ENCODE measurements at places on chromosomes 1 and 21.

- DNase-seq, result peak; percentile 65
Measured at GRCh38 chr1:94113589-94114226, 7.2 kb downstream of the ABCA4 start.

GRCh38 chr1:94153133-94153532, 32.2 kb upstream of the ABCA4 start:
- DNase-seq, result no peak

- no peak for DNase-seq
Measured at GRCh38 chr1:179968284-179968993, 13.8 kb downstream of the CEP350 start.

DNA sequence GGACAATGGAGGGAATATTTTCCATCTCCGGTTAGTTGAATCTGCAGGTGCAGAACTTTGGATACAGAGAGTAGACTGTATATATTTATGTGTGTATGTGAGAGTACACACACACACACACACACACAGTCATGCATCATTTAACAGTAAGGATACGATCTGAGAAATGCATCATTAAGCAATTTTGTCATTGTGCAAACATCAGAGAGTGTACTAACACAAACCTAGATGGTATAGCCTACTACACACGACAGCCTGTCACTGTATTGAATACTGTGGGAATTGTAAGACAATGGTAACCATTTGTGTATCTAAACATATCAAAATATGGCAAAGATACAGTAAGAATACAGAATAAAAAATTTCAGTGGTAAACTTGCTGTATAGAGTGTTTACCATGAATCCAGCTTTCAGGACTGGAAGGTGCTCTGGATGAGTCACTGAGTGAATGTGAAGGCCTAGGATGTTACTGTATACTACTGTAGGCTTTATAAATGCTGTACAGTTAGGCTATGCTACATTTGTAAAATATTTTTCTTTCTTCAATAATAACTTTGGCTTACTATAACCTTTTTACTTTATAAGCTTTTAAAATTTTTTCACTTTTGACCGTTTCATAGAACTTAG, 138.5 kb downstream of the ZZZ3 start:
- DNase-seq, result no peak

GRCh38 chr1:53663529-53664300, 75.2 kb downstream of the GLIS1 start:
- no peak for DNase-seq

- DNase-seq, result no peak
Measured at GRCh38 chr1:82555501-82555900, 754.8 kb downstream of the ADGRL2 start.

GRCh38 chr1:1438531-1439381, 3.3 kb downstream of the VWA1 start:
- no peak for DNase-seq

DNA sequence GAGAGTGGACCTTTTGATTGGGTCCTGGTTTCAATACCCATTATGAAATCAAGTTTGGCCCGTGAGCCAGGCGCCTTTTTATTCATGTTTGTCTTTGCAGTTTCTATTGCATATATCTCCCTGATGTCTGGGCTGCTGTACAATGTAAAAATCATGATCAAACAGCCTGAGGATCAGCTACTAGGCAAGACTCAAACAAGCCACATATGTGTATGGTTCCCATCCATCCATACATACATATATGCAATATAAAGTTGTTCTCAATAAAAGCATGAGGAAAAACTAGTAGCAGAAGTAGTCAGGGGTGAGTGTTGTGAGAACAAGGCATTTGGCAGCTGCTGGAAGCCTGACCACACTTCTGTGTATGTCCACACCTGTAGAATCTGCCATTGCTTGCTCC, 562.4 kb upstream of the USP24 start:
- no peak for DNase-seq

DNA sequence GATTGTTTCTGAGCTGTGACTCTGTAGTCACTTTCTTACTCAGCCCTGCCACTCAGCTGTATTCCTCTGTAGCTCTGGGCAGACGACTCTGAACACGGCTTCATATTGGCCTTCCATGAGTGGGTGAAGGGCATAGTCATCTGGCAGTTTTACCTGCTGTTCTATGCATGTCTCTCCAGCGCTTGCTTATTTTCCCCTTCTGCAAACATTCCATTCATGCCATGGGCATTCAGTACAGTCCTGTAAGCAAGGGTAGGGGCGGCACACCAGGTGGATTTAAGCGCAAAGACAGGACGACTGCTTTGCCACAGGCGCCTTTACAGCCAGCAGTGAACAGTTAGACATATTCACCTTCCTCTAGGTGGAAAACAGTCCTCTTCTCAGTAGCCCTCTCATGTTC, 4.4 kb upstream of the WDR26 start:
- DNase-seq, result no peak

DNA sequence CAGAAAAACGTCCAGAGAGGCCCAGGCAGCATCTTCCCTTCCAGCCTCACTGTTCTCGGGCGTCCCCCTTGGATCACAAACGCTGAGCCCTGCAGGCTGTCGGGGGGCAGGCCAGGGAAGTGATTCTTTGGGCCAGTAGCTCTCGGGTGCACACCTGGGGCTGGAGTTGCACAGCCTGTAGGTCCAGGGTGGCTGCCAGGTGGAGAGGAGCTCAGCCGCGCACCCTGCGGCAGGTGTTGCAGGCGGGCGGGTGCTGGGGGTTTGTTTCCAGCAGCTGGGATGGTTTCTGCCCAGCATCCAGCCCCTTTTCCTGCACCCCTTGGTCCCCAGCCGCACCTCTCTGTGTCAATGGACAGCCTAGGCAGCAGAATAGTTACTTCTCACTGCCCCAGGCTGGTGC, 15.7 kb downstream of the PRDM16 start:
- DNase-seq, result no peak

DNA sequence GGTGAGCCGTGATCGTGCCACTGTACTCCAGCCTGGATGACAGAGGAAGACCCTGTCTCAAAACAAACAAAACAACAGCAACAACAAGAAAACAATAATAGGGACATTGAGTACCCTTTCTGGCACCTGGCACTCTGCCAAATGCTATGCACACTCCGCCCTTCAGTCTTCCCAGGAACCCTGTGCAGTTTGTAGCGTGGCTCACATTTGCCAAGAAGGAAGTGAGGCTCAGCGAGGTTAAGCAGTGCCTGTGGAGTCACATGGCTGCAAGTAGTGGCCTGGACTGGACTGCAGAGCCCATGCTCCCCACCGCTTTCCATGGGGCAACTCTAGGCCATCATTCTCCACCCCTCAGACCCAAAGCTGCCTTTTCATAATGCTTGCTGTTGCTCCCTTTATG, 5.3 kb upstream of the EVA1B start:
- DNase-seq, result peak; percentile 30

DNA sequence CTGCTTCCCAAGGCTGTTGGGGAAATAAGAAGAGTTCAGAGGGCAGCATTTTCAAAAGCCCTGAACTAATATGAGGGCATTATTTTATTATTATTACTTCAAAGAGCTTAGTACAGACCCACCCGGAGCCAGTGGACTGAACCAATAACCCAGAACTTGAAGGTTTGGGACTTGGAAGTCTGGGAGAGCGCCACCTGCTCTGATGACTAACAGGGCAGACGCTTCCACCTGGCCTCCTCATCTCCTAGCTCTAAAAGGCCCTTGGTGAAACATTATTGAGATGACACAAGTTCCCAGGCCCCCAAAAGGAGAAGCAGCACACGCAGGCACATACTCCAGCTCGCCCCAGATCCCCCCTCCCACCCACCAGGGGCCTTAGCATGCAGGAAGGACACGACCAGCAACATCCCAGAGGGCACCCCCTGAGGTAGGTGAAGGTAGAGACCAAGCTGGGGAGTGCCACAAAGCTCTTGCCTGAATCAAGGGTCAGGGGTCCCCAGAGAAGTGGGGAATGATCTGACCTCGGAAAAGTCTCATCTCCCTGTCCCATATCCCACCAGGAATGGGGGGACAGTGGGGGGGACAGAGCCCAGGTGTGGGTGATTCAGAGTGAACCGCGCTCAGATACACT, 1.3 kb downstream of the DLGAP3 start:
- DNase-seq, result no peak

DNA sequence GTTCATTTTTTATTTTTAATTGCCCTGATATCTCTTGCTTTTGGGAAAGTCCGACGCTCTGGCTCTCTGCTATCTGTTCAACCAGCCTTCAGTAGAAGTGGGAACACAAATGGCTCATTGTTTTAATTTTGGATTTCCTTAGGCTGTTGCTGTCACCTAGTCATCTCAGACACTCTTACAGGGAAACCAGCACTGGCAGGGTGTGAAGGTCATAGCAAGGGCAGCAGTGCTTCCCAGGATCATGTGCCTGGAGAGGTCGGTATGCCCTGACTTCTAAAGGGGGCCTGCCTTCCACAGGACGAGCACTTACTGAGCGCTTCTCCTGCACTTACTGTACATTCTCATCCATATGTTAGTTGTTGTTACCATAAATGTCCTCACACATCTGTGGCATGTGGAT, 224.2 kb downstream of the DISC1 start:
- no peak for DNase-seq

- no peak for DNase-seq
Measured at GRCh38 chr1:17306407-17306806, 1.6 kb upstream of the PADI4 start.

DNA sequence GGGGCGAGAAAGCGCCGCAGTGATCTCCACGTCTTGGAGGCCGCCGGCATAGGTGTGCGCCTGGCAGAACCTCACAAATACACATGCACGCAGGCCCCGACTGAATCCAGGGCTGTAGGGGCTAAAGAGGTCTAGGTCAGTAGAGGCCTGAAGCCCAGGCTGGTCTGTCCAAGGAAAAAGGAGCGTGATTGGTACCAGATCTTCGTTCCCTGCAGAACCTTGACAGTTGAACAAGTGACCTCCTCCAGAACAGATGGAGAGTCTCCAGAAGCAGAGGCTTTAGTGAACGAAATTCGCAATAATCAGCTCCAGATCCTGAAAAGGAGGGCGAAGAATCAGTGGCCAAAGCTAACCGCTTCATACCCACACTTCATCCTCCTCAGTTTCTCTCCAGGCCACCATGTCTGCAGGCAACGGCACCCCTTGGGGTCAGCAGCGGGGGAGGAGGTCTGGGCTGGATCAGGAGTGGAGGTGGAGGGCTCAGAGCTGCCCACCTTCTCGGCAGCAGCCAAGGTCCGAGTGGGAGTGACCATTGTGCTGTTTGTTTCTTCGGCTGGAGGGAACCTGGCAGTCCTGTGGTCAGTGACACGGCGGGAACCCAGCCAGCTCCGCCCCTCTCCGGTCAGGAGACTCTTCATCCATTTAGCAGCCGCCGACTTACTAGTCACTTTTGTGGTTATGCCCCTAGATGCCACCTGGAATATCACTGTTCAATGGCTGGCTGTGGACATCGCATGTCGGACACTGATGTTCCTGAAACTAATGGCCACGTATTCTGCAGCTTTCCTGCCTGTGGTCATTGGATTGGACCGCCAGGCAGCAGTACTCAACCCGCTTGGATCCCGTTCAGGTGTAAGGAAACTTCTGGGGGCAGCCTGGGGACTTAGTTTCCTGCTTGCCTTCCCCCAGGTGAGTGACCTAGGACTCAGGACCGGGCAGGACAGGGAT, 749 bp upstream of the PEX11B start:
- peak; percentile 8 for DNase-seq

GRCh38 chr1:56413671-56414199, 165.6 kb downstream of the PLPP3 start:
- DNase-seq, result no peak

GRCh38 chr1:20719261-20719660, 1.5 kb upstream of the KIF17 start:
- no peak for DNase-seq

DNA sequence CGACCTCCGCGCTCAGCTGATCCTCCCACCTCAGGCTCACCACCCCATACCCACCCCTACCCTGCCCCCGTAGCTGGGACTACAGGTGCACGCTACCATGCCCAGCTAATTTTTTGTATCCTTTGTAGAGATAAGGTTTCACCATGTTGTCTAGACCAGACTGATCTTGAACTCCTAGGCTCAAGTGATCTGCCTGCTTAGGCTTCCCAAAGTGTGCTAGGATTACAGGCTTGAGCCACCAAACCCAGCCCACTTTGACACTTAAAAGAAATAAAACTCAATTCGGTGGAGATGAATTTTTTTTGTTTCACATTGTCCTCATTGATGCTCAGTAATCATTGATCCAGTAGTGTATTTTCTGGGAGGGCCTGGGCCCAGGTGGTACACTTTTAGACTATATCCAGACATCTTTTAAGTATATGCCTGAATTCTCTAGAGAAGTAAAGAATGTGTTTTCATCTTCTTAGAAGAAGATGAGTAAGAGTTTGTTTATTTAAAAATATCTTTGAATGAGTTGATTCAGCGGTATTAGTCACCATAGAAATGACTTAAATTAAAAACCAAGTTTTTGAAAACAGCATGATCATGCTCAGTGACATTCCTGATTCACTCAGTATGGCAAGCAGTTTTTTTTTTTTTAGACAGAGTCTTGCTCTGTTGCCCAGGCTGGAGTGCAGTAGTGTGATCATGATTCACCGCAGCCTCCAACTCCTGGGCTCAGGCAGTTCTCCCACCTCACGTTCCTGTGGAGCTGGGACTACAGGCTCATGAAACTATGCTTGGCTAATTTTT, 57.8 kb downstream of the EPB41 start:
- DNase-seq, result no peak
